ENCODE measurements at places on chromosomes 3 and 15.

GRCh38 chr3:81033684-81034083 is 727.8 kb downstream of the GBE1 start:
- no peak for DNase-seq

DNA sequence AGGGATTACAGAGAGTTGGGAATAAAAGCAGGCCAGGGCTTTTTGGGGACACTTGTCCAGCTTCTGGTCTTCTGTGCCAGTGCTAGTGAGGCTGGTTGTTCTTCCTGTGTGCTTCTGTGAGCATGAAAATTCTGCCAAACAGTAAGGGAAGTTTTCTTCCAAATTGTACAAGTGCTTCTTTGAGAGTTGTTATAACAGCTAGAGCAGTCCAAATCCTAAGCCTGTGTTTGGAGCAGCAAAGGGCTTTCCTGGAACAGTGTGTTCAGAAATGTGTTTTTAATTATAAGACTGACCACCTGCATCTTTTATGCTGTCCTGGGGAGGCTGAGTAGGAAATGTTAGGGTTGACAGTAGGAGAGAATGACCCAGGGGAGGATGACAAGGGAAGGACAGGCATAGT is 223.0 kb upstream of the P2RY1 start:
- no peak for DNase-seq

DNA sequence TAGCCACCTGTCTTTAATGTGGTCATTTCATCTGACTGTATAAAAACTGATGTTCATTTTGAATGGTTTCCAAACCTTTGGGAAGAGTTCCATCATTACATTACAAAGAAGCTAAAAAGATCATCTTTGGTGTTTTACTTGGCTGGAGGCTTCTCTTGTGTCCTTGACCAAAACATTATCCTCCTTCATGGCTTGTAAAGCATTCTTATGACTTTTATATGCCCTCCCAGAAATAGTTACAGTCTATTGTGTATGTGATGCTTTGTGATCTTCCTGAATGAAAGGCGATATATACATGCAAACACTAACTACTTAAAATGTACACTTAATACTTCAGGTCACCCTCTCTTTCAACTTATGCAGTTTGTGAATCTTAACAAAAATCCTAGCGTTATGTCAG is 525.6 kb downstream of the MECOM start:
- no peak for DNase-seq

DNA sequence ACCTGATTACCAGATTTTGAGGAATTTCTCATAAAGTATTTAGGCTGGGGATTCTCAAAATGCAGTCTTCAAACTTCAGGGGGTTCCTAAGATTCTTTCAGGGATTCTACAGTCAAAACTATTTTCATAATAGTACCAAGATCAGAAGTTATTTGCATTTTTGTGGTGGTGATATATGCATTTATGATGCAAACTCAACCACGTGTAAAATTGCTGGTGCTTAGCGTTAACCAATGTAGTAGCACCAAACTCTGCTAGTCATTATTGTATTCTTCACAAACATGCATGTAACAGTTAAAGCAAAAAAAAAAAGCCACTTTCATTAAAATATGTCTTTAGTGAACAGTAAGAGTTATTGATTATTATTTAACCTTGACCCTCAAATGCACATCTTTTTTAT is 274.9 kb upstream of the DNAJC19 start:
- no peak for DNase-seq

- no peak for DNase-seq
These were observed 756 bp downstream of the CLPX start for GRCh38 chr15:65184305-65184867.

- no peak for DNase-seq
These were observed 463.7 kb upstream of the CFAP20DC start for GRCh38 chr3:59513570-59513969.

DNA sequence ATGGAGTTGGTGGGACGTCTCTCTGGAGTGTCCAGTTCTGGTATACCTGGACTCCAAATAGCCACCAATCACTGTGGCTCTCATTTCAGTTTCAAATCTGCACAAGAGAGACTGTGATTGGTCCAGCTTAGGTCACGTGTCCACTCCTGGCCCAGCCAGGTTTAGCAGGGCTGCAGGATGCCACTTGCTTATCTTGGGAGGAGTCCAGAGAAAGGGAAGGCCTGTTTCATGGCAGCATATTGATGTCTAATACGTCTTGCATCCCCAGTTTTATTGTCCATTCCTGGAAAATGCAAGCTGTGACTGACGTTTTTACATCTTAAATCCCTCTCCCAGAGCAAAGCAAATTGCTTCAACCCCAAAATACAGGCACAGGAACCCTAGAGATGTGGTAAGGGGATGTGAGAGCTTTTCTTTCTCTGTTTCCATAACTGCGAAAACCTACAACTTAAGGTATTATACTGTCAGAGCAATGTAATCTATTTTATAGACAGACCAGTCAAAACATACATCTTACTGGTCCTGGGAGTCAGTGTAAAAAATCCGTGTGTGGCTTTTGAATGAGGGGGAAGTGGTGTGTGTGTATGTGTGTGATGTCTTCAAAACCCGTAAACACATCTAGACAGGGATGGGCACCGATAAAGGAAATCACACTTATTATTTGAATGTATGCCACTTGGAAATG is 274.4 kb downstream of the TLE3 start:
- no peak for DNase-seq

DNA sequence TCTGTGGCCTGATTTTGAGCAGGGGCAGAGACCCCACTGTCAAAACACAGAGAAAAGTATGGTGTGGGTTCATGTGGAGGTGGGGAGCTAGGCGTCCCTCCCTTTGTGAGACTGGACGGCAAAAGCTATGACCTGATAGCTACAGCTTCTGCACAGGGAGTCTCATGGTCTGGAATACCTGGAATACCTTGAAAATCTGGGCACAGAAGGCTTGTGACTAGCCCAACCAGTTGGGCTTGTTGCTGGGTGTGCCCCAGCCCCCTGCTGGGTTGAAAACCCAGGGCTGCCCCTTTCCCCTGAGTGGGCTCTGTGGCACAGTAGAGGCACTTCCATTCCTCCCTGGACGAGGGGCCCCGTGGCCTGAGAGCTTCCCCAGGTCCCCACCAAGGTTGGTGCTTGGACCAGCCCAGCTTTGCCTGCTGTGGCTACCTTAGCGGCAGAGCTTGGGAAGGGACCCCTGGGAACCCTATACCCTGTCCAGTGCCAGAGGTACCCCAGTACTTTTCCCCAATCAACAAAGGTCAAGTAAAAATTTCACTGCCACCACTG is 37.3 kb downstream of the SLC2A2 start:
- no peak for DNase-seq
